ENCODE measurements at places on chromosomes 6 and 20. TPM values are rescaled to one million over a fixed set of nuclear protein-coding genes. Genes with fewer than 3 reads are reported as not detected.

DNA sequence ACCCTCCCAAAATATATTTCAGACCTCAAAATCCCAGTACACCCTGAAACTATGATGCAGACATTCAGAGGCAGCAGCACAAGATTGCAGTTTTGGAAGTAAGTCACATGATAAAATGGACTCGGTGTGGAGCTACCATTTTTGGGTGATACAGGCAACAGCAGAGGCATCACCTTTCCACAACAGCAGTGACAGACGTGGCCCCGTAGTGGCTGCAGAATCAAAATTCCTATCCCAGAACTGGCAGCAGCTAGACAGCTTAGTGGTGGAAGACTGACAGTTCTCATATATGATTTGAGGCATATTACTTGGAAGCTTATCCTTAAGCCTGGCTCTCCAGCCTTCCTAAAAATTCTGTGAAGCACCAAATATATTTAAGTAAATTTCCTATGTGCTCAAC is 19.9 kb downstream of the PLN start:
- no peak for DNase-seq

DNA sequence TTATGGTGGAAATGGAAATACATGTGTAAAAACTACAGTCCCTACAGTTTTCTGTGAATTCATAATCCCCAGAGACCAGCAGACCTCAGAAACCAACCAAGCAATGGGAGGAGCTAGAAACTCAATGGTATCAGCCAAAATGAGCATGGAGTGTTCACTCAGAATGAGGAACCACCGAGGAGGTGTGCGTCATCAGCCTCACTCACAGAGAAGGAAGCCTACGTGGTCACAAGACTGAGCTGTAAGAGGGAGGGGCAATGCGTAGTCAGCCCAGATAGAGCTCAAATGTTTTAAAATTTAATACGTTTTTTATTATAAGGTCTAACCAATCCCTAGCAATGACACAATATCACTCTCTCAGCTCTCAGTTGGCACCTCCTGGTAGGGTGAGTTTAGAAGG is 17.4 kb downstream of the MYLK4 start:
- peak; percentile 54 for DNase-seq

DNA sequence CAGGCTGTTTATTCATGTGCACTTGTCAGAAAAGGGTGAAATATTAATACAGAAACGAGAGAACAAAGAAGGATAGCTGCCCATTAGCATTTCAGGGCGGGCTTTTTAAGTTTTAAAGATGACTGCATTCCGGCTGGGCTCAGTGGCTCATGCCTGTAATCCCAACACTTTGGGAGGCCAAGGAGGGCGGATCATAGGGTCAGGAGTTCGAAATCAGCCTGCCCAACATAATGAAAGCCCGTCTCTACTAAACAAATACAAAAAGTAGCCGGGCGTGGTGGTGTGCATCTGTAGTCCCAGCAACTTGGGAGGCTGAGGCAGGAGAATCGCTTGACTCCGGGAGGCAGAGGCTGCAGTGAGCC is 130.5 kb downstream of the HFE start:
- peak; percentile 26 for DNase-seq

DNA sequence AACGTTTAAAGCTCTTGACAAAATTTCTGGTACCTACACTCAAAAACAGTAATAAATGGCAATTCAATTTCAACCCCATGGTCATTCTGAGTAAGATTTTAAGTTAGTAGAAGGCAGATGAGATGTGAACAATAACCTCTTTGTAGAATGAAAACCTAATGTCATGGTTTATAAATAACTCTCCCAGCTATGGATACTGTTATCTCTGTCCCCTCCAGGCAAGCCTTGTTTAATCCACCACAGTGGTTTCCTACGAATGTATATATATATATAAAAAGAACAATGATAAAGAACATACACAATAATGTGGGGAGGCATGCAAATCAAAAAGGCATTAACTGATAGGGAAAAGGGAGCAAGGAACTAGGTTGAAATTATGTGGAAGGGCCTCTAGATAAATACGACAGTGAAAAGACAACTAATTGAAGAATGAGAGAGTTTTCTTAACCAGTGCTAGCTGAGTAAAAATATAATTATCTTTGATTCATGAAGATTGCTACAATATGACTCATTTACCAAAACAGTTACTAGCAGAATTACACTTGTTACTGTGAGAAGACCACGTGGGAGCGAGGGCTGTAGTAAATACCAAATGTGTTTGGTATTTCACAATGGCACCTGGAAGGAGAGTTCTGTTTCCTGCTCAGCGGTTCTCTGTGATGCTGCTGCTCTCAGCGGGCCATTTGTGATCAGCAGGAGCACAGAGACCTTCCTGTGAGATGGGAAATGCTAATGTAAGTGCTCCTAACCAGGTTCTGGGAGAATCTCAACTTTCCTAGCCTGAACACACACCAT is 173.7 kb downstream of the MBOAT1 start:
- no peak for DNase-seq

- DNase-seq, result peak; percentile 73
Observed at GRCh38 chr6:111721753-111722154, 116.1 kb upstream of the TRAF3IP2 start.

DNA sequence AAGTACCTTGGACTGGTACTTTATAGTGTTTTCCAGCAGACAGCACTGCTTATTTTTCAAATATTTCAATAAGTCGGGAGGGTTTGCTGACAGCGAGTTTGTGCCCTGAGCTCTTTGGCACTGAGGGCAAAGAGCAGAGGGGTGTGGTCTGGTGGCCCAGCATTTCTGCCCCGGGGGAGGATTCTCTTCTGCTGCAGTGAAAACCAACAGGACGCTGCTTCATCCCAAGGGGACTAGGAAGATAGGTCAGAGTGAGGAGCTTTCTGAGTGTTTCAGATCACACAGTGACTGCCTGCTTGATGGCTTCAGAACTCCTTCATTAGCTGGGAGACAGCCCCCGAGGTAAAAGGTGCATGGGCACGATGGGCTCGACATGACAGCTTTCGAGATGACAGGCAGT is 8.6 kb downstream of the ULBP2 start:
- DNase-seq, result no peak

DNA sequence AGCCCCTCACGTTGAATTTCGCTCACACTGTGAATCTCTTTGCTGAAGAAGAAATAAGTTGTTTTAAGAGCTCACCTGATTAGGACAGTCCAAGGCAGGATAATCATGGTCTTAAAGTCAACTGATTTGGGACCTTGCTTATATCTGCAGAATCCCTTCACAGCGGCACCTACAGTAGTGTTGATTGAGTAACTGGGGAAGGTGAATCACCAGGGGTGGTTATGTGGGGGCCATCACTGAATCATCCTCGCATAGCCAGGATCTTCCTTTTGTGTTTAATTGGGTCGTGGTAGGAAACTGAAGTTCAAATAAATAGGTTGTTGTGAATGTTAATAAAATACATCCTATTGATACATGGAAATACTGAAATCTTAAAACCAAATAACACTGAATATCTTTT is 20.2 kb upstream of the MICA start:
- DNase-seq, result no peak

DNA sequence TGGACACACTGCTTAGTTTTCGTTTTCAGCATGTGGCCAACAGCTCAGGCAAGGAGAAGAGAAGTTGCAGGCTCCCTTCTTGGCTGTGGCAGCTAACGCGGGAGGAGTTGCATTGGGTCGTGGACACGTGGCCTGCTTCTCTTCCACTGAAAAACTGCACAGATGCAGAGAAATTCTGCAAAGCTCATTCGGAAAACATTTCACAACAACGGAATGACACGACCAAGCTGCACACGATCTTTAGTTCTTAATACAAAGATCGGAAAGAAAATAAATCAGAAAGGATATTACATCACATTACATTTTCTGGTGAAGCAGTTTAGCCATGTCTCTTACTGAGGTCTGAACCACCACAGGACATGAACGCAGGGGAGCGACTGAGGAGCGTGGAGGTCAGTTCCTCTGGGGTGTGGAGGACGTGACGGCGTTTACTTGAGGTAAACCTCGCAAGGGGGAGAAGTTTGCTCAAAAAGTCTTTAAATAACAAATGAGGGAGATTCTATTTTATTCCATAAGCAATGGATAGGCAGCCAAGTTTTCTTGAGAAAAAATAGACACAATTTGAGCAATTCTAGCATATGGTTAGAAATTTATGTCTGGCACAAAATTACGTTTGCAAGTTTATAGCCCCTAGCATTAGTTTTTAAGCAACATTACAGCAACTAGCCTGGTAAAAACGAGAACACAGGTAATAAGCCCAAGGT is 178.3 kb downstream of the THBS2 start:
- DNase-seq, result peak; percentile 20

DNA sequence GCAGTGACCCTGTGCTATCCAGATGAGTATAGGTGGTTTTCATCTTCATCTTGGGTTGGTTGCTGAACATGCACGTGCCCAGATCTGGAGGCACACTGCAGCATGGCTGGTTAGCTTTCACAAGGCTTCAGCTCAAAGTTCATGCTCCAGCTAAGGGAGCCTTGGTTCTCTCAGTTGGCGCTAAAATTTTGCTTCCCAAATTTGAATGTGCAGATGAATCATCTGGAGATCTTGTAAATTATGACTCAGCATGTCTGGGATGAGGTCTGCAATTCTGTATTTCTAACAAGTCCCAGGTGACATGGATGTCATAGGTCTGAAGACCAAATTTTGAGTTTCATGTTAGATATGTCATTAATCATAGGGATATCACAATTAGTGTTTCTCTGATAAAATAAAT is 230.8 kb downstream of the FOXA2 start:
- DNase-seq, result no peak

DNA sequence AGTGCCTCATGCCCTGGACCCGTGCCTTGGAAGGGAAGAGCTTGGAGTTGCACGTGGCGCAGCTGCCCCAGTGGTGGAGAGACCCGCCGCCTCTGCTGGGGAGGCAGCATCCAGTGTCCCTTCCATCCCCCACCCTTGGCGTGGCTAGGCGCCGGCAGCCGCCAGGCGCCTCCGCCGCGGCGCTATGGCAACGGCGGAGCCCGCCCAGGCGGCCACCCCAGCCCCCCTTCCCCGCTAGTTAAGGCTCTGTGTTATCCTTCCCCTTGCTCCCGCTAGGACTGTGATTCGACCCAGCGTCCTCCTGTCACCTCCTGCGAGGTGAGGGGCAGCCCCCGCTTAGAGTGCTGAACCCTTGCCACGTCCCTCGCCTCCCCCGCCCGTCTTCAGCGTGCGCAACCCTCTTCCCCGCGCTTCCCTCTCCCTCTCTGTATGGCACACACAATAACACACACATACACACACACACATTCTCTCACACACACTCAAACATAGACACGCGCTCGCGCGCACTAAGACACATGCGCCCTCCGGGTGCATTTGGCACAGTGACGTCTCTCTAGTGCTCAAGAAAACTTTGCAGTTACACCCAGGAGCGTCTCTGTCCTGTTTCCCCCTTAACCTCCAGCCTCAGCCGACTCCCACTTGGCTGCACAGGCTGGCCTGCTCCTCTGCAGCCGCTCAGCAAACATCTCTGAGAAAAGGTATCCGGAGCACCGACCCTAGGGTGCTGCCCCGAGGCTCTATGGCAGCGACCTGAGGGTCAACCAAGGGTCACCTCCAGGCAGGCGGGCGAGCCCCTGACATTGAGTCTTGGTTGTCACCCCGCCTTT is 8.5 kb downstream of the GRIK2 start:
- DNase-seq, result no peak

DNA sequence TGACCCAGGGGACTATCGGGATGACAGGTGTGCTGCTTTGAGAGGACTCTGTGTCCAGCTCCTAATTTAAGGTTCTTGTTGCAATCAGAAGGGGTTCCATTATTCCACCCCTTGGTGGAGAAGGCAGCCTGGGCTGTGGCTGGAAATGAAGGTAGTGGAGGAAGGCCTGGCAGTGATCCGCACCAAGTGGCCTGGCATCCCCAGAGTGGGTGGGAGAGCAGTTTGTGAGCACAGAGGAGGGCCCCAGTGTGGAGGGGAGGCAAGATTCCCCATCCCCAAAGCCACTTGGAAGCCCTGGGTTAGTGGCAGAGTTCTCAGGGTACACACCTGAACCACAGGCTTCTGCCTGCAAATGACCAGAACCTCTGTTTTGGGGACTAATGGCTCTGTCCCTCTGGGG is 2.3 kb downstream of the TGM3 start:
- no peak for DNase-seq

GRCh38 chr20:63546256-63546955 is 1.1 kb downstream of the SRMS start:
- DNase-seq, result no peak

DNA sequence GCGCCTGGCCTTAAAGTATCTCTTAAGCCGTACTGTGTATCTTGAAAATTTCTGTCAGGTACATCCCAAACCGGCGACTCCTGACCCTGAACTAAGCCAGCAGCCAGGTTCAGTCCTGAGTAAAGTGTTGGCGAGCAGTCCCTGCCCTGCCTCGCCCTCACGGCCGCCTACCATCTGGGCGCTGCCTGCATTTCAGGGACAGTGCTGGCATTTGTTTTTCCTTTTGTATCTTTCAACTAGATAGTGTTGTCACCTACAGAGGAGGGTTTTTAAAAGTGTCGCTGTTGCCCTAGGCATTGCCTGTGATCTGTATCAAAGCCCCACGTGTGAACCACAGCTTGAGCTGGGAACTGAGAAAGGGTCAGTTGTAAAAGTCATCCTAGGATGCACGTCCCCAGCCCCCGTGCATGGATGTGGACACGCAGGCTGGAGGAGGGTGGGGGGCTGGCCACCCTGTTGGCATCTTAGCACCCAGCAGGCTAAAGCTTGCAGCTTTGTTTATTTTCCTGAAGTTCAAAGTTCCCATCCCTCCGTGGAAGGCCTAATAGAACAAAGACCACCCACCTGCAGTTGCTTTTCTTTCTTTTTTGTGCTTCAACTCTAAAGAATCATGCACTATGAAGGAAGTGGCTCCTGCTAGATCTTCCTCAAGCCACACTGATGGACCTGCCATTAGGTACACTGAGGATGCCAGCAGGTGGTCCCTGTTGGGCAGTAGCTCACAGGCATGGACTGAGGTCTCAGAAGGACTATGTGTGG is 136.8 kb downstream of the ZDHHC14 start:
- no peak for DNase-seq

DNA sequence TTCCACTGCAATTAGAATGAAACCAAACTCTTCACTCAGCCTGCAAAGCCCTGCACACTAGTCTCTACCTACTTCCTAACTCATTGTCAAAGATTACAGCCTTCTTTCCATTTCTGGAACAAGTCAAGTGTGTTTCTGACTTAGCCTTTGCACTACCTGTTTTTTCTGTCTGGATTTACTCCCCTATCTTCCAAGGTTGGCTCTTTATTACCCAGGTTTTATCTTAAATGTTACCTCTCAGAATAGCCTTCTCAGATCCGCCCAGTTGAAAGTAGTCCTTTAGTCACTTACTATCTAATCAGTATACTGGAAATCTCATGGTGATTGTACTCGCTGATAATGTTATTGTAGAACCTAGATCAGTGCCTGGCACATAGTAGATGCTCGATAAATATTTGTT is 42.7 kb downstream of the TBPL1 start:
- no peak for DNase-seq

ZNF334 gene
- 7.9 TPM for total RNA-seq

NOP56 gene
- 114 TPM for total RNA-seq

FILIP1 gene
- 0.33 TPM for total RNA-seq

FAM217A gene
- total RNA-seq, result not detected

DYNLT2 gene
- 1.0 TPM for total RNA-seq

PACSIN1 gene
- total RNA-seq, result not detected

ADGRG6 gene
- total RNA-seq, result 49.9 TPM

All from fibroblast of lung (primary cell).